Activated T-cell treated with anti-CD3 and anti-CD28 coated beads, Interleukin-2, amount 50 U/mL, for 24 hours (primary cell): ENCODE measurements at places on chromosomes 3 and 15.
A peak's percentile ranks its signal among the peaks of the same experiment; 100 is the strongest.

DNA sequence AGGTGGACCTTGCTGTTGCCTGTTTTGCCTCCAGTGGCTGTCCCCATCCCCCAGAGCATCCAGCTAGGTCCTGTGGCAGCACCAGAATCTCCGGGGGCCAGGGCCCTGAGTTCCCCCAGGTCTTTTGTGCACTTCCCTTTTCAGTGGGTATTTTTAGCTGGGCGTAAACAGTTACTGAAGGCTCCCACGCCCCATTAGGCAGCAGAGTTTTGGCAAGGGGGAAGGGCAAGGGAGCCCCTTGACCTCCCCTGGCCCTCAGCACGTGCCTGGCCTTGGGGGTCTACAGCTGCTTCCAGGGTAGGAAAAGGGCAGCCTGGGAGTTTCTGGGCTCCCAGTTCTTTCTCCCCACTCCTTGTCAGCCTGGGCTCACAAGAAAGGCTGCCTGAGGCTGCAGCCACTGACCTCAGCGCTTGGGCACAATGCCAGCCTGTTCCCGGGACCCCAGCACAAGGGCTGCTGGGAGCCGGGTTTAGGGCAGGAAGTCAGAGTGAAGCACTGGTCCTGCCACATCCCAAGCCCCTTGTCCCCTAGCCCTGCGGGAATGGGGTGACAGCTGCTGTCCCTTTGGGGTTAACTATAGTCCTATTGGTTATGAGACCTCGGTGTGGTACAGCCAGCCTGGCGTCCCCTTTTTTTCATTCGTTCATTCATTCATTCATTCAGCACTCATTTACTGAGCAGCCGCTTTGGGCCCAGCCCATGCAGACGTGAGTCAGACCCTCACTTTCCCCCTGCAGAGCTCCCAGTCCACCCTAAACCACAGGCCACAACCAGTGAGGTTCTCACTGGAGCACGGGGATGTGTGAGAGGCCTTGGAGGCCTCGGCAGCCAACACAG lies 8.4 kb downstream of the CSK start:
- H3K36me3 ChIP-seq, result peaks cover 87% of the 10 kb centered on the region
- H3K4me1 ChIP-seq, result peaks cover 92% of the 10 kb centered on the region
- peak overlapping the region; percentile 97 for H3K4me3 ChIP-seq

GRCh38 chr3:1903111-1903510 lies 195.6 kb upstream of the CNTN4 start:
- no peak overlapping the region for H3K4me3 ChIP-seq
- DNase-seq, result no peak
- H3K27me3 ChIP-seq, result no peaks in the 10 kb centered on the region
- H3K36me3 ChIP-seq, result no peaks in the 10 kb centered on the region
- no peaks in the 10 kb centered on the region for H3K4me1 ChIP-seq

GRCh38 chr3:181844211-181844610 lies 132.5 kb downstream of the SOX2 start:
- no peak for DNase-seq
- H3K4me1 ChIP-seq, result no peaks in the 10 kb centered on the region
- H3K4me3 ChIP-seq, result no peak overlapping the region
- no peaks in the 10 kb centered on the region for H3K36me3 ChIP-seq
- H3K27me3 ChIP-seq, result no peaks in the 10 kb centered on the region

GRCh38 chr3:150299201-150299600 lies 108.9 kb upstream of the TSC22D2 start:
- no peak overlapping the region for H3K27ac ChIP-seq
- no peaks in the 10 kb centered on the region for H3K4me1 ChIP-seq
- peaks cover 25% of the 10 kb centered on the region for H3K27me3 ChIP-seq
- H3K4me3 ChIP-seq, result no peak overlapping the region

- no peaks in the 10 kb centered on the region for H3K36me3 ChIP-seq
- H3K4me3 ChIP-seq, result no peak overlapping the region
- peaks cover 6% of the 10 kb centered on the region for H3K27me3 ChIP-seq
- H3K27ac ChIP-seq, result no peak overlapping the region
- DNase-seq, result no peak
- peaks cover 11% of the 10 kb centered on the region for H3K4me1 ChIP-seq
Observed at GRCh38 chr15:52303093-52303772, 7.6 kb upstream of the MYO5C start.
